ENCODE measurements at places on chromosomes 5 and 9. TPM values are rescaled to one million over a fixed set of nuclear protein-coding genes. Genes with fewer than 3 reads are reported as not detected.

GRCh38 chr9:85392260-85392659, 349.5 kb downstream of the AGTPBP1 start:
- H3K27me3 ChIP-seq, result peaks cover 7% of the 10 kb centered on the region
- no peak overlapping the region for H3K4me3 ChIP-seq
- H3K36me3 ChIP-seq, result no peaks in the 10 kb centered on the region
- DNase-seq, result no peak
- H3K4me1 ChIP-seq, result no peaks in the 10 kb centered on the region

DNA sequence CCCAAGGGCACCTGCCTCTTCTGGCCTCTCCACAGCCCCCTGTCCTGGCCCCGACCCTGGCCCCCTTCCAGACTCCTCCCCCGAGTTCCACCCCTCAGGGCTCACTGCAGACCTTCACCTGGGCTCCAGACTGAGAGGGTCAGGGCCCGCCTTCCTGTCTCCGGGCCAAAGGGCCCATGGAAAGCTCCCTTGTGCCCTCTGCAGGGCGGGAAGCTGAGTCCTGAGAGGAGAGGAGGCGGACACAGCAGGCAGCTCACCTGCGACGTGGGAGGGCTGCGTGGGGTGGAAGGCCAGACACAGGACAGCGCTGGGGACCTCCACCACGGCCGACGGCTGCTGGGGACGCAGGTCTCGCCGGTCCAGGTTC, 20.6 kb downstream of the DYNC2I2 start:
- peaks cover 8% of the 10 kb centered on the region for H3K36me3 ChIP-seq
- H3K27ac ChIP-seq, result no peak overlapping the region
- no peak overlapping the region for H3K4me3 ChIP-seq
- H3K27me3 ChIP-seq, result no peaks in the 10 kb centered on the region
- H3K4me1 ChIP-seq, result no peaks in the 10 kb centered on the region

GRCh38 chr9:123432331-123433236, 76.6 kb downstream of the CRB2 start:
- H3K4me1 ChIP-seq, result peaks cover 3% of the 10 kb centered on the region
- H3K27ac ChIP-seq, result no peak overlapping the region
- H3K36me3 ChIP-seq, result peaks cover 6% of the 10 kb centered on the region
- DNase-seq, result no peak
- no peaks in the 10 kb centered on the region for H3K27me3 ChIP-seq

DNA sequence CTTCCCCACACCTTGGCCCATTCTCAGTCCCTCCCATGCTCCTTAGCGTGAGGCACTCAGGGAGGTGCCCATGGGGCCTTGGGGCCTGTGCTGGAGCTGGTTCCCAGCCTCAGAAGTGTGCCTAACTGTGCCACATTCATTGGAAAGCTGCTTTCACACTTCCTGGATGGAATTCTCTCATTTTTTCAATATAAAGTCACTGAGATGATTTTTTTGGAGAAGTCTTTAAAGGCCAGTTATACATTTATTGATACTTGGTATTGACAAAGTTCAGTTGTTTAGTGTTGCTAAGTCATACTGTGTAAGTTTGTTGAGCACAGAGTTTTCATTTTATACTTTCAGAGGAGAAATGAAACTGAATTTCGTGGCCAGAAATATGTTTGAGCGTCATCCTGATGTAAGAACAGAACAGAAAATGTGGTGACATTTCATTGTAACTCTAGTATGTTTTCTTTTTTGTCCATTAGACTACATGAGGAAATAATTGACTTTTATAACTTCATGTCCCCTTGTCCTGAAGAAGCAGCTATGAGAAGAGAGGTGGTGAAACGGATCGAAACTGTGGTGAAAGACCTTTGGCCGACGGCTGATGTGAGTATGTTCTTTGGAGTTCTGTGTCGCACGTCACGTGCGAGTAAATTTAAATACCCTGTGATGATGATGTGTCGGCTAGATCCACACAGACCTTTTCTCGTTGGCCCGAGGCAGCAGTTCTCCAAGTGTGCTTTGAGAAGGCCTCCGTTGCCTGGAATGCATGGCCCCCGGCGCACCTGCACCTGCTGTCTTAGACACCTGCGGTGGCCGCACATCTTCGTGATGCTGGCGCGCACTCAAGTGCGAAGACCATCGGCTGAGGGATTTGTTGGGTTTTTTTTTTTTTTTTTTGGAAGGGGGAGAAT, 24.1 kb downstream of the TENT4A start:
- peaks cover 45% of the 10 kb centered on the region for H3K4me1 ChIP-seq
- H3K36me3 ChIP-seq, result peaks cover 29% of the 10 kb centered on the region
- no peaks in the 10 kb centered on the region for H3K27me3 ChIP-seq
- peak overlapping the region; percentile 93 for H3K27ac ChIP-seq
- DNase-seq, result no peak

- no peaks in the 10 kb centered on the region for H3K27me3 ChIP-seq
- peaks cover 25% of the 10 kb centered on the region for H3K4me1 ChIP-seq
- peak overlapping the region; percentile 43 for H3K4me3 ChIP-seq
- H3K36me3 ChIP-seq, result no peaks in the 10 kb centered on the region
- DNase-seq, result no peak
Observed at GRCh38 chr9:99249619-99250018, 27.5 kb downstream of the SEC61B start.

- DNase-seq, result no peak
- peaks cover 2% of the 10 kb centered on the region for H3K27me3 ChIP-seq
- H3K36me3 ChIP-seq, result peaks cover 1% of the 10 kb centered on the region
- H3K27ac ChIP-seq, result no peak overlapping the region
Observed at GRCh38 chr5:67475489-67475888, 278.9 kb upstream of the CD180 start.

DNA sequence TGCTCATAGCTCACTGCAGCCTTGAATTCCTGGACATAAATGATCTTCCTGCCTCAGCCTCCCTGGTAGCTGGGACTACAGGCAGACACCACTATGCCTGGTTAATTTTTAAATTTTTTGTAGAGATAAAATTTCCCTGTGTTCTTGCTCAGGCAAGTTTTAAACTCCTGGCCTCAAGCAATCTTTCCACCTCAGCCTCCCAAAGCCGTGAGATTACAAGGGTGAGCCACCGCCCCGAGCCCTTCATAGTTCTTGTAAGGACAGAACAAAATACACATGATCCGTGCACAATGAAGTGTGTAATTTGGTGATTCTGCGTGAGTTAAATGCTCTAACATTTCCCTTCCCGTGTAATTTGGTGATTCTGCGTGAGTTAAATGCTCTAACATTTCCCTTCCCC, 27.7 kb upstream of the MYO10 start:
- no peak overlapping the region for H3K27ac ChIP-seq
- H3K36me3 ChIP-seq, result no peaks in the 10 kb centered on the region
- H3K4me3 ChIP-seq, result no peak overlapping the region
- no peak for DNase-seq
- no peaks in the 10 kb centered on the region for H3K27me3 ChIP-seq

DNA sequence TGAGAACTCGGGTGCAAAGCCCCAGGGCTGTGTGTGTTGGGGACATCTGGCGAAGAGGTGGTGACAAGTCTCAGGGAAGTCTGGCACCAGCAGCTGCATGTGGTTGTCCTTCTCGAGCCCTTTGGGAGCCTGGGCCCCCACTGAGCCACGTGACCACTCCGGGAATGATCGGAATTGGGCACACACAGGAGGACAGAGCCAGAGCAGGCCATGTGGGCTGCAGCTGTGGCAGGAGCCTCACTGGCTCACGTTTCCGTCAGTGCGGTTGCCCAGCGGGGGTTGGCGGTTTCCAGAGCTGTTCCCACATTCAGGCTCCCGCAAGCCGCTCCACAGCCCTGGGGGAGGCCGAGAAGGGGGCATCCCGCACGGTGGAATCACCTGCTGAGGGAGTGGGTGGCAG, 6.8 kb upstream of the CEL start:
- H3K4me1 ChIP-seq, result peaks cover 34% of the 10 kb centered on the region
- no peak overlapping the region for H3K4me3 ChIP-seq
- H3K27me3 ChIP-seq, result no peaks in the 10 kb centered on the region

GRCh38 chr5:120260651-120261050, 203.4 kb upstream of the PRR16 start:
- no peaks in the 10 kb centered on the region for H3K27me3 ChIP-seq
- no peak overlapping the region for H3K4me3 ChIP-seq
- H3K27ac ChIP-seq, result no peak overlapping the region
- no peak for DNase-seq

GRCh38 chr5:119515192-119515591, 62.9 kb downstream of the HSD17B4 start:
- no peaks in the 10 kb centered on the region for H3K27me3 ChIP-seq
- H3K36me3 ChIP-seq, result peaks cover 28% of the 10 kb centered on the region
- DNase-seq, result no peak
- H3K4me3 ChIP-seq, result no peak overlapping the region
- H3K27ac ChIP-seq, result no peak overlapping the region

Gene MCC
- 4.4 TPM for total RNA-seq

Gene FGFR4
- 1.9 TPM for total RNA-seq

Gene RPS23
- total RNA-seq, result 2,058 TPM

Gene RNF183
- 0.14 TPM for total RNA-seq

Gene DMRT3
- total RNA-seq, result not detected

Gene PDLIM4
- total RNA-seq, result 0.64 TPM

Gene PCDHGB2
- 0.88 TPM for total RNA-seq

Gene LPCAT1
- 72.2 TPM for total RNA-seq

Gene PAEP
- total RNA-seq, result not detected

Gene ZBTB34
- total RNA-seq, result 9.8 TPM

Data from activated naive CD8-positive, alpha-beta T cell treated with anti-CD3 and anti-CD28 coated beads, Interleukin-2, amount 10 ng/mL, durations not matched to agents 7 days and 5 days (primary cell).